ENCODE measurements at places on chromosomes 13 and 19. TPM values are rescaled to one million over a fixed set of nuclear protein-coding genes. Genes with fewer than 3 reads are reported as not detected.

Gene ZNF737
- 3.6 TPM for polyA plus RNA-seq

Gene ZNF549
- 2.0 TPM for polyA plus RNA-seq

Gene PLIN5
- polyA plus RNA-seq, result 33.9 TPM

Gene FSD1
- not detected for polyA plus RNA-seq

Gene SWSAP1
- polyA plus RNA-seq, result 1.9 TPM

Gene BCL2L12
- 15.1 TPM for polyA plus RNA-seq

Gene FFAR3
- 0.05 TPM for polyA plus RNA-seq

Gene FGF14
- 0.54 TPM for polyA plus RNA-seq

Gene LIM2
- not detected for polyA plus RNA-seq

GRCh38 chr13:83423861-83424260 lies 458.4 kb downstream of the SLITRK1 start:
- no peak for DNase-seq

DNA sequence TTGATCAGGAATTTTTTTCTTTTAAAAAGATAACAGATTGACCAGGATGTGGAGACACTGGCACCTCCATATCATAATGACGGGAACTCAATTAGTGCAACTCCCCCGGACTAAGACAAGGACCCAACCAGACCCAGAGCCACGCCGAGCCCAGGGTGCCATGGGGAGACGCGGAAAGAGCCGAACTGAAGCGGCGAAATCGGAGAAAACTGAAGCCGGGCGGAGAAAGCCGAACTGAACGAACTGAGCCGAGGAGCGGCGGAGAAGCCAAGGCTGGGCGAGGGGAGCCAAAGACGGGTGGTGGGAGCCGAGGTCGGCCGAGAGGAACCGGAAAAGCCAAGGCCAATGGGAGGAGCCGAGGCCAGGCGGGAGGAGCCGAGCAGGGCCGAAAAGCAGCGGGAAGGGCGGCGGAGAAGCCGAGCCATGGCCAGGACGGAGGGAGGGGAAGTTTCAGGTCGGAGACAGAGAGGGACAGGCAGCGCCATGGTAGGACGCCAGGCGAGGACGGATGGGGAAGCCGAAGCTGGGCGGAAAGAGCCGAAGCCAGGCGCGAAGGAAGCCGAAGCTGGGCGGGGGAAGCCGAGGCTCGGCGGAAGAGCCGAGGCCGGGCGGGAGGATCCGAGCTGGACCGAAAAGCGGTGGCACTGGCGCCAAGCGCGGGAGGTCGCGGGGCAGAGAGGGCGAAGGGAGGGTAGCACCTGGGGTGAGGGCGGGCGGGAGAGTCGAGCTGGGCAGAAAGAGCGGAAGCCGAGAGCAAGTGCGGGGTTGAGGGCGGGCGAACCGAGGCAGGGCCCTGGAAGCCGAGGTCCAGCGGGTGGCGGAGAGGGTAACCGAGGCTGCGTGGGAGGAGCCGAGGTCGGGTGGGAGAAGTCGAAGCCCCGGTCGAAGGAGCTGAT lies 29.4 kb downstream of the ZNF557 start:
- DNase-seq, result peak; percentile 98

DNA sequence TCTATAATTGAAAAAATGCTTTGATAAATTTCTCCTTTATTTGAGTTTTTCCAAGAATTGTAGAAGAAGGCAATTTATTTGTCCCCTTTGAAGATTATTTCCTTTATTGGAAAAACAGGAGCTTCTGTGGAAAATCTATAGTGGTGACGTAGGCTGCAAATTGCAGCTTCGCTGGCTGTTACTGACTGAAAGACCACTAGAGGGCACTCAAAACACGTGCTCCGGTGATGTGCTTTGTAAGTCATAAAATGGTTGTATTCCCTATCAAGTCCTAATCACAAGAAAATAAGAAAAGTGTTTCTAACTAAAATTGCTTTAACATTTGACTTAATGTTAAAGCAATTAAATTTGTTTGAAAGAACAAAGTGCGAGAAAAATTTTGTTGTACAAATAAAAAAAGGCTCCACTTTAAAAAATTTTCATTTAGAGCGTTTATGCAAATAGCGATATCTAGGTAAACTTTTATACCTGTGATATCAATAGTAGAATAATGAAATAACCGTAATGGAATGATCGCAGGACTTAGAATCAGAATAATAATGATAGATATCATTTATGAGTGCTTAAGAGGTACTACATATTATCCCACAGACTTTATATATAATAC lies 638.2 kb upstream of the SPRY2 start:
- no peak for DNase-seq

- DNase-seq, result peak; percentile 18
Measured at GRCh38 chr19:12838182-12838885, at the start of gene MAST1. MAST1 (plus strand) TSS chr19:12838515; CDS start chr19:12838573, 58 bp downstream.

DNA sequence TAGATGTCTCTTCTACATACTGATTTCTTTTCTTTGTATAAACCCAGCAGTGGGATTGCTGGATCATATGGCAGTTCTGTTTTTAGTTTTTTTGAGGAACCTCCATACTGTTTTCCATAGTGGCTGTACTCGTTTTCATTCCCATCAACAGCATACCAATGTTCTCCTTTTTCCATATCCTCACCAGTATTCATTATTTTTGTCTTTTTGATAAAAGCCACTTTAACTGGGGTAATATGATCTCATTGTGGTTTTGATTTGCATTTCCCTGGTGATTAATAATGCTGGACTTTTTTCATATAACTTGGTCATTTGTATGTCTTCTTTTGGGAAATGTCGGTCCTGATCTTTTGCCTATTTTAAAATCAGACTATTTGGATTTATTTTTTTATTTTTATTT lies 108.5 kb downstream of the PAN3 start:
- no peak for DNase-seq

DNA sequence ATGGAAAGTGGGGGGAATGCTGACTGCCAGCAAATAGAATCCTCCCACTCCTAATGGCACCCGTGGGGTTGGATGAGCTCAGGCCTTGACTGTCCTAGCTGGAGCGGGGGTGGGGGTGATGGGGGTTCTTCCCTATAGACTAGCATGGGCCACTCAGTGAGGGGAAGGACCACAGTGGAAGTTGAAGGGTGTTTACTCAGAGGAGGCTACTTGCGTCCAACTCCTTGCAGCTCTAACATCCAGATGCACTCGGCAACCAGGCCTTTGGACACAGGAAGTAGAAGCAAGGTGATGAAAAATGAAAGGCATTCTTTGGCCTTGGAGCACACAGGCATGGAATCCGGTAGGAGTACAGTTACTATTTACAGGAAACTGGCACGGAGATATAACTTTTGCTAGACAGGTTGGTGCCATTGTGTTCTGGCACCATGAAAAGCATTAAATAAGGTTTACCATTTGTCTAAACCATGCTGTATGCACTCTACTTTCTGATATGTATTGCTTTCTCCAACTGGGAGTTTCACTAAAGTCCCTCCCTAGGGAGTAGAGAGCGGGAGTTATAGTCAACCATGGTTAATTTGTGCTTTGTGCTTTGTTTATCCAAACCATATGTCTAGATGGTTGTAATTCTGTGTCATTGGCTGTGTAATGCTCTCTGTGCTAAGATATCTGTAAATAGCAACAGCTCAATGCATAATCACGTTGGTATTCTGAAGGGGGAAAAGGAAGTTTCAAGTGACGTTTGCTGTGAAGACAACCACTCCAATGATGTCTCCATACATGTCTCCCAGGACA lies 125.3 kb downstream of the TSHZ3 start:
- DNase-seq, result no peak

GRCh38 chr13:44416301-44416700 lies 42.7 kb downstream of the SERP2 start:
- no peak for DNase-seq

GRCh38 chr13:85332615-85333014 lies 466.6 kb downstream of the SLITRK6 start:
- DNase-seq, result no peak

- no peak for DNase-seq
Measured at GRCh38 chr13:49399801-49400472, 43.9 kb downstream of the CAB39L start.

DNA sequence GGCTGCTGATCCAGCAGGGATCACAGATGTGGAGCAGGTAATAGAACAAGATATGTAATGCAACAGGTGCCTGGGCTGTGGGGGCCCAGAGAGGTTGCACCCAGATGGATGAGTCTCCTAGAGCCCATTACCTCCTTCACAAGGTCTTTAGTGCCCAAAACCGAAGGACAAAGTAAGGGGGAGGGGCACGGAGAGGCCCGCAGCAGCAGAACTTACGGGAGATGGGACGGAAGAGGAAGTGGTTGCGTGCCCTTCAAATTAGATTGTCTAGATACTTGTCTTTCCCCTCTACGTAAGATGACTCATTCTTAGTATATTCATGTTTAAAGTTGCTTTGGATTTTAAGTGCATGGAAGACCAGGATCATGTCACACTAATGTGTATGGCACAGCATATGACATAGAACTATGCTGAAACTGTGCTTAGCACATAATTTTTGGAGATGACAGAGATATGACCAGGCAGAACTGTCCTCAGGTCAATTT lies 5.7 kb upstream of the MRPS31 start:
- no peak for DNase-seq

DNA sequence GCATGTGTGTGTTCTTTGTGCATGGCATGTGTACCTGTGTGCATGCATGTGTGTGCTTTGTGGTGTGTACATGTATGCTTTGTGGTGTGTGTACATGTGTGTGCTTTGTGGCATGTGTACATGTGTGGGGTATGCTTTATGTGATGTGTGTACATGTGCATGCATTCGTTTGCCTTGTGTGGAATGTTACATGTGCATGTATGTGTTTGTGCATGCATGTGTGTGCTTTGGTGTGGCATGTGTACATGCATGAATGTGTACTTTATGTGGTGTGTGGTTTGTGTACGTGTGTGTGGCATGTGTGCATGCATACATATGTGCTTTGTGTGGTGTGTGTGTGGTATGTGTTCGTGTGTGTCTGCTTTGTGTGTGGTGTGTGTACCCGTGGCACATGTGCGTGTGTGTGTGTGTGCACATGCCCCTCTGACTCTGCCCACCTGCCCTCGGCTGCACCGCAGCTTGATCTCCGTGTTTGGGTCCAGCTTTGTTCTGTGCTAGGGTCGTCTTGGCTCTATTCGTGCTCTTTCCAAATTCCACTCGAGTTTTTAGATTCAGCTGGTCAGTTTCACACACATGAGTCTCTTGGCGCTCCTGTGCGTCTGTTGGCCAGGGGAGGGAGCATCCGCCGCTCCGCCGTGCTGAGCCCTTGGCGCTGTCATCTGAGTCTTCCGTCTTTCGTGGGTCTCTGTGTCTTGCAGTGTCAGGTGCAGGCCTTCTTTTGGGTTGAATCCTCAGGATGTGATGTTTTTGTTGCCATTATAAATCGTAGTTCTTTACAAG lies 46.5 kb upstream of the TFDP1 start:
- no peak for DNase-seq

DNA sequence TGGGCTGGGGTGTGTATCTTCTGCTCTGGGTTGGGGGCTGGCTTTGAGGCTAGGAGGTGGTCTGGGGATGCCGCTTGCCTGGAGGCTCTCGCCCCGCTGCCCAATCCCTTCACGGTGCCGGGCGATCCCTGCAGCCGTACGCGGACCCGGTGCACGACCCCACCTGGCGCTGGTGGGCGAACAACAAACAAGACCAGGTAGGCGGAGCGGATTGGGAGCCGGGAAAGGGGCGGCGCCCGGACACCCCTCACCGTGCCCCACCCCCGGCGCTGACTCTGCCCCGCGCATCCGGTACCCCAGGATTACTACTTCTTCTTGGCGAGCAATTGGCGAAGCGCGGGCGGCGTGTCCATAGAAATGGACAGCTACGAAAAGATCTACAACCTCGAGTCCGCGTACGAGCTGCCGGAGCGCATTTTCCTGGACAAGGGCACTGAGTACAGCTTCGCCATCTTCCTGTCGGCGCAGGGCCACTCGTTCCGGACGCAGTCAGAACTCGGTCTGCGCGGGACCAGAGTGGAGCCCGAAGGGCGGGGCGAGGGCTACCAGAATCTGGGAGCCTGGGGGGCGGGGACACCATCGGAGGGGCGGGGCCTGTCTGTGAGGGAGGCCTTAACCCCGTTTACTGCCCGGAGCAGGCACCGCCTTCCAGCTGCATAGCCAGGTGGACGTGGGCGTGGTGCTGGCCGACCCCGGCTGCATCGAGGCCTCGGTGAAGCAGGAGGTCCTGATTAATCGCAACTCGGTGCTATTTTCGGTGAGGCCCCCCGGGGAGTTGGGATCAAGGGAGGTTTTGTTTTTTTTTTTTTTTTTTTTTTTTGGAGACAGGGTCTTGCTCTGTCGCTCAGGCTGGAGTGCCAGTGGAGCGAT lies 12.1 kb upstream of the PSMD8 start:
- peak; percentile 95 for DNase-seq

GRCh38 chr19:18156841-18157464 lies 4.0 kb downstream of the PIK3R2 start:
- DNase-seq, result peak; percentile 96

DNA sequence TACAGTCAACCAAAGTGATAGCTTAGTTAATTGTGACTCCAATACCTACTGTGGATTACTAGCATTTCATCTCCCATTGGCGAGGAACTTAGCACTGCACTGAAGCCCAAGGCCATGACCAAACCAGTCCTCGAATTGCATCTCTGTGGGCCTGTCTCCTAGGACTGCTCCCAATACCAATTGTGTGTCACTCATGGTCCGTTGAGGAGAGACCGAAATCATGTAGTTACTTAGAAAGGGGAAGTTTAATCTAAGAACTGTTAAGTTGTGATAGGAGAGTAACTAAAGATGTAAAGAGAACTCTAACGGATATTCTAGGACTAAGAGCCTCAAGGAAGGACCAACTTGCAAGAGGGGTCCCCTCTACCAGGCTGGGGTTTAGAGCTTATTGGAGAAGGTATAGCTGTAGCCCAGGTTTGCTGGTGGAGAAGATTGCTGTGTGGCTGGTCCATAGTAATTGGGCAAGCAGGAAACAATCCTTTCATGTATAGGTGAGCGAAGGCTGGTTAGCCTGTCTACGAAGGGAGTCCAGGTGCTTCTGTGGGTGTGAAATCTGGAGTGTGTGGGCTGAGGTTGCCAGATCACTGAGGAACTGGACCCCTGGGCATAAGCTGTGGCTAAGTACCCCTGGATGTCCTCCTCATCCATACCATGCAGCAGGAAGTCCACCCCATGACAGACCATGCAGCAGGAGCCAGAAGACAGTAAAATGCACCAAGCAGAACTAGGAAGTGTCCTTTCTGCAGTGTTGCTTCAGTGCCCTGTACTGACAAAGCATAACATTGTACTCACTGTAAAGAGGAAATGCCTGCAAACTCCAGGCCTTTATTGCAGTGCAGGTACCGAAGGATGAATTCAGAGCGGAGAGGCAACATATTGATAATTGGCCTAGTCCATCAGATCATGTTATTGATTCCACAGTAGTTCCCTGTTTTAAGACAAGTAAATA lies 30.8 kb downstream of the DNAJC3 start:
- DNase-seq, result no peak

- no peak for DNase-seq
Measured at GRCh38 chr13:68550330-68550729, 1320.2 kb upstream of the PCDH9 start.

GRCh38 chr13:111382411-111382810 lies 62.0 kb downstream of the TEX29 start:
- no peak for DNase-seq

Data from right cardiac atrium (tissue), 5 donors.